Skeletal muscle cell (primary cell): ENCODE measurements at places on chromosomes 7 and 10.
A peak's percentile ranks its signal among the peaks of the same experiment; 100 is the strongest.

- DNase-seq, result no peak
Observed at GRCh38 chr7:73734619-73735527, 3.7 kb downstream of the ABHD11 start.

GRCh38 chr7:24384362-24385030, 100.5 kb downstream of the NPY start:
- DNase-seq, result no peak

- DNase-seq, result no peak
Observed at GRCh38 chr7:155291045-155291530, 6.6 kb upstream of the INSIG1 start.

DNA sequence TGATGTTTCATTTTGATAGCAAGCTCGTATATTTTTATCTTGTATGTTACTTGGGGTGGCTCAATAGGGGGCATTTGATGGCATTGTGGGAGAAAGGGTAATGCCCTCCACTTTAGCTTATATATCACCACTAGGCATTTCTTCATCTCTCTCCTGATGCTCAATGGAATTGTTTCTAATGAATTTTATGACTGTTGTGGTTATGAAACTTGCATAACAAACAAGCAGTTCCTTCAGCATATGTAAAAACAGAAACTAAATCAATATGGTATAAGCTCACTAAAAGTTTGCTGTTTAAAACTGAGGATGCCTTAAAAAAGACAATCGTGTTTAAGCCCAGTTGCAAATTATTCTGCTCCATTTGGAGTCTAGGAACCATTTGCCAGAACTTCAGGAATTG, 75.5 kb downstream of the CDK14 start:
- DNase-seq, result no peak

GRCh38 chr7:107486041-107486440, 16.2 kb downstream of the GPR22 start:
- no peak for DNase-seq

- DNase-seq, result no peak
Observed at GRCh38 chr10:108662975-108663374, 1260.3 kb downstream of the XPNPEP1 start.

- no peak for DNase-seq
Observed at GRCh38 chr7:495326-495725, 24.3 kb downstream of the PDGFA start.

- peak; percentile 39 for DNase-seq
Observed at GRCh38 chr10:88934900-88935672, 17.5 kb downstream of the ACTA2 start.

DNA sequence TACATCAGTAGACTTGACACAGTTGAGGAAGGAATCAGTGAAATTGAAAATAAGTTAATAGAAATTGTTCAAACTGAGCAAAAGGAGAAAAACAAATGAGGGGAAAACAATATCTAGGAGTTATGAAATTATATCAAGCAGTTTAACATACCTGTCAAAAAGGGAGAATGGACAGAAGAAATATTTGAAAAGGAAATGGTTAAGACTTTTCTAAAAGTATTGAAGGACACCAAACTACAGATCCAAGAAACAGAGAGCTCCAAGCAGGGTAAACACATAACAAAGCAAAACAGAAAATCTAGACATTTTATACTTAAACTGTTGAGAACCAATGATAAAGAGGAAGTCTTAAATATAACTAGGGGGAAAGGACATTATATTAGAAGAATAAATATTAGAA, 8.6 kb upstream of the GIMAP5 start:
- DNase-seq, result no peak

DNA sequence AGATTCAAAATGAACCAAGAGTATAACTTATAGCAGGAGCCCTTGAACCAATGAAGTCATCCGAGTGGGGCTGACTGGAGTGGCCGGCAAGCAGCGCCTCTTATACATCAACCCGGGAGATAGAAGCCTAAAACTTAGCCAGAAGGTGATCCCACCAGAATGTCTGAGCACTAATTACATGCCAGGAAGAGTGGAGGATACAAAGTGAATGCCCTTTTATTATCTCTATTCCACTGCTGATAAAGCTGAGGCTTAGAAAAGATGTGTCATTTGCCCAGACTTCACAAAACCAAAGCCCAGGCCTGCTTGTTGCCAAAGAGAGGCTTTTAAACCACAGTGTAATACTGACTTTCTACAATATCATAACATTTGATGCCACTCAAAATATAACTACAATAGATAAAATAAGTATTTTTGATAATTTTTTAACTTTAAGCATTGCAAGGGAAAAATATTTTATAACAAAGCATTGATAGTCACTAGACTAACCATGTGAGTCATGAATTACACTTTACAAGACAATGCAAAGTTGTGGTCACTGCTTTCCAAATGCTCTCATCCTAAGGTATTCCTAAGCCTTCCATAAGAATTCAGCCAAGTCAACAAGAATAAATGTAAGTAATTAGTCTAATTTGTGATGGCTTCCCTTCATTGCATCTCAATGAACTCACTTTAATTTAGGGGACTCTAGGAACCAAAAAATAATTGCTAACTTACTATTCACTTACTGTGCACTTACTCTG, 58.6 kb upstream of the ARID5B start:
- DNase-seq, result no peak

- DNase-seq, result no peak
Observed at GRCh38 chr10:131032329-131033165, 279.0 kb downstream of the TCERG1L start.

- DNase-seq, result no peak
Observed at GRCh38 chr7:70426249-70426880, 705.6 kb upstream of the GALNT17 start.

DNA sequence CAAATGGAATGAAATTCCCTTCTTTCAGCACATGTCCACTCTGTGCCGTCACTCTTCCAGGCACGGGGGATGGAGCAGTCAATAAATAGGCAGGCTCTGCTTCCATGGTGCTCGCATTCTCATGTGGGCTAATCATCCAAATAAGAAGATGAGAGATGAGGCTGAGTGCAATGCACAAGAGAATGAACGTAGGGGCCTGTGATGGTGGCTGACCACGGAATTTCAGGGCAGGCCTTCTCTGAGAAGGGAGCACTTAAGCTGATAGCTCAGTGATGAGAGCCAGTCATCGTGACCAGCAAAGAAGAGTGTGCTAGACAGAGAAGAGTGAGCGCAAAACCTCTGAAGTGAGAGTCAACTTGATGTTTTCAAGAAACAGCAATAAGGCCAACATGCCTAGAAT, 47.9 kb downstream of the TAF3 start:
- no peak for DNase-seq

- DNase-seq, result no peak
Observed at GRCh38 chr10:97821308-97822038, 28.2 kb upstream of the GOLGA7B start.

GRCh38 chr7:14096159-14096558, 106.7 kb upstream of the ETV1 start:
- DNase-seq, result no peak

DNA sequence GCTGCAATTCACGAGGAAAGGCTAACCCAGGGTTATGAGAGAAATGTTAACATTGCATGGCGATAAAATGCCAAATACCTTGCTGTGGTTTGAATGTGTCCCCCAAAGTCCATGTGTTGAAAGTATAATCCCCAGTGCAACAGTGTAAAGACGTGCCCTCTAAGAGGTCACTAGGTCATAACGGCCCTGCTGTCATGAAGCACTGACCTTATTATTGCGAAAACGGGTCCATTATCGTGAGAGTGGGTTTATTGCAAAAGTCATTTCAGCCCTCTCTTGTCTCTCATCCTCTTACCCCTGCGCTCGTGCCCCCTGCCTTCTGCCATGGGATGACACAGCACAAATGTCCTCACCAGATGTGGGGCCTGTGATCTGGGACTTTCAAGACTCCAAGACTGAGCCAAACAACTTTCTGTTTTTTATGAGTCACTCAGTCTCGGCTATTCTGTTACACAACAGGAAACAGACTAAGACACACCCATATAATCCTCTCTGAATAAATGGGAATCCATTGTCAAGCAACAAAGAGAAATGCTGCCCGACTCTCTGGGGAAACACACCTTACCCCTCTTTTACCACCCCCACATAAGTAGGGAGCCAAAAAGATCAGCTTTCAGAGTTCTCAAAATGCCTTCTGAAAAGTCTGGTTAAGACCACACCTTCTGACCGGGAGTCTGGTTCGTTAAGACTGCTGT, 73.1 kb upstream of the UCN3 start:
- DNase-seq, result peak; percentile 83
